HTR-8/SVneo (cell line): ENCODE measurements at places on chromosomes 12 and 14.

- DNase-seq = no peak
Observed at GRCh38 chr12:93085383-93086287, 156.5 kb upstream of the EEA1 start.

GRCh38 chr12:93245543-93245942, 132.2 kb upstream of the NUDT4 start:
- no peak for DNase-seq

DNA sequence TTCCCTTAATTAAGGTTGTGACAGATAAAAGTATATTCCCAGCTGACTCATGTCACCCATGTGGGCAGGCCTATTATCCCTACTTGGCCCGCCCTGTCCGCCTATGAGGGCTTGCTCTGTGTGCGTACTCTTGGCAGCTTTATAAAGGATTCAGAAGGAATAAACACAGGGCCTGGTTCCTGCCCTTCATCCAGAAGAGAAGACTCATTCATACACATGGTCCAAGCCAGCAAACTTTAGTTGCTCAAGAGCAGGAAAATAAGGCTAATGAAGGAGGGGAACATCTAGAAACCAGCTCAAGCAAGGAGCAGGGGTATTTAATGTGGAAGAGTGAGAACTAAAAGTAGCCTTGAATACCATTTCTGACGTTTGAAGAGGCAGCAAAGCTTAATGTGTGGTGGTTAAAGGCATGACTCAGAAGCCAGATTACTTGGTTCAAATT, 141.9 kb downstream of the CRADD start:
- DNase-seq = no peak

GRCh38 chr12:6057700-6058099, 66.8 kb downstream of the VWF start:
- DNase-seq = no peak

DNA sequence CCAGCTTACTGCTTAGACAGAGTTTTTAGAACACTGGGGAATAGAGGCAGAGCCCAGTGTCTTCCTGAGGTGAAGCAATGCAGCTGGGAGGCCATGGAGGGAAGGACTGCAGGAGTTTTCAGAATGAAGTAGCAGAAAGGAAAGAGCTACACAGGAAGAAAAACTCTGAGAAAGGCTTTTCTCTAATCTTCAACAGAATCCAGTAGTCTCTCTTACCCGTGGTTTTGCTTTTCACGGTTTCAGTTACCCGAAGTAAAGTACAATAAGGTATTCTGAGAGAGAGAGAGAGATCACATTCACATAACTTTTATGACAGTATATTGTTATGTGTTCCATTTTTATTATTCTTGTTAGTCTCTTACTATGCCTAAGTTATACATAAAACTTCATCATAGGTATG, 761.6 kb downstream of the BCL11B start:
- no peak for DNase-seq

DNA sequence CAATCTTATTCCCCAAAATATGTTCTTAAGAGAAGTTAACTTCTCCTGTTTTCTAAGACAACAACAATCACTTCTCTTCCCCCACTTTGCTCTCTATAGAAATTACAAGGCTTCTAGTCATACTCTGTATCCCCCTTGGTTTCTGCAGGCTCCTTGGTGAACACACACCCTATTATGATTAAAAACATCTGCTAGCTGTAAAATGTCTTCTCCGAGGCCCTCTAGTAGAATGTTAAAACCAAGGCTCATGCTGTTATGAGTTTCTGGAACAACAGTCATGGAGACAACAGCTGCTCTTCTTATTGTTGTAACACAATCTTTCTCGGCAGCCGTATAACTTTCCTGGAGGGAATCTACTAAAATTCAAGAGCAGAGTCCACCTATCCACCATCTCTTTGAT, 397.5 kb upstream of the CCDC196 start:
- DNase-seq = no peak

DNA sequence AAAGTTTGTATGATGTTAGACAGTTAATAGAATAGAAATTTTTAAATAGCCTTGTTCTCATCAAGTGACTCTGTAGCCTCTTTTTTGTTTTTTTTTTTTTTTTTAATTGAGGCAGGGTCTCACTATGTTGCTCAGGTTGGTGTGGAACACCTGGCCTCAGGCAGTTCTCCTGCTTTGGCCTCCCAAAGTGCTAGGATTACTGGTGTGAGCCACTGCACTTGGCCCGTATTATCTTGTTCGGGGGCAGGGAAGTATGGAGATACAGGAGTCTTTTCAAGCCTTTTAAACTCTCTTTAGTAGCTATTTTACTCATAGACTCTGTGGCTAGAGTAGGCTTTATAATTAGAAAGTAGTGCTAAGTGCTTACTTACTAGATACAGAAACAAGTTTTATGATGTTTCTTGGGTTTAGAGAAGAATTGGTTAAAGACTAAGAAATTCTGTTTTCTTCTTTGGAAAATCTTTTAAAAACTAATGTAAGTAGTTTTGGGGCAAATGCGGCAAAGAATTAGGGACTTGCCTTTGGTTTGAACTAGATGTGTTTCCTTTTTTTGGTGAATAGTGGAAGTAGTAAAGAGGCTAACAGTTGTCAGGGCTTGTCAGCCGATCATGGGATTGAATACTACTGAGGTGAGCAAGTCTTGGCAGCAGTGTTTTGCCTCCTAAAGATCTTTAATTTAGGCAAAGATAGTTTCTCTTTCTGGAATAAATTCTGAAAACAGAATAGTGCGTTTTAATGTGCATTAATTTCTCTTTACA, 31.3 kb downstream of the FBXO34 start:
- DNase-seq = no peak
